COR-L47 (cell line): ENCODE measurements at places on chromosomes 5 and 9.

DNA sequence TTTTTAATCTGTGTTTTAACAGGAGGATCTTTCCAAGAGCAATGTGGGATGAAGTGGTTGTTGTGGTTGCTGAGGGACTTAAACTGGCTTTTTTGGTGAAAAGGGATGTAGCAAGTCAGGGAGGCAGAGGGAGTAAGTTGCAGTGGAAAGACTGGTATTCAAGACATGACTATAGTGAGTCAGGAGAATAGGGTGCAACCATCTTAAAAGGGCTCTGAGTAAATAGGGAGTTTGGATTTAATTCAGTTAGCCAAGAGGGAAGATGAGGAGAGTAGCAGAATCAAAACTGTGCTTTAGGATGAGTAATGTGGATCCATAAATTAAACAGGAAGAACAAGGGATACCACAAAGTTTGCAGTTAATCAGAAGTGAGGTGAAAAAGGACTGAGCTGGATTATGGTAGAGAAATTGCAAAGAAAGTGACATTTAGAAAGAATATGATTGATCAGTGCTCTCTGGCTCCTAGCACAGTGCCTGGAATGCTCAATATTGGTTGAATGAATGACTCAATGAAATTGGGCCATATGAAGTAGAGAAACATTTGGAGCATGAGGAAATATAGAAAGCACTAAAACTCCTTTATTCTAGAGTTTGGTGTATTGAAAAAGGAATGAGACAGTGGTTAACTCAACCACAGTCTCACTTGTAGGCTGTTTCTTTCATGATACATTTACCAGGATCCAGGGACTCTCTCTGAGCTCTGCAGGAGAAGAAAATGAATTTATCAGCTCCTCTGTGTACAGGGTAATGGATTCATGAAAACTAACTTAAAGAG lies 5.1 kb downstream of the POLR3G start:
- DNase-seq: no peak

- no peak for DNase-seq
Measured at GRCh38 chr9:94606646-94607422, 13.2 kb upstream of the FBP2 start.

- peak; percentile 35 for DNase-seq
Measured at GRCh38 chr9:89243296-89244061, 64.9 kb upstream of the SHC3 start.

GRCh38 chr5:1235379-1235778 lies 10.2 kb downstream of the SLC6A18 start:
- DNase-seq: no peak

- DNase-seq: no peak
Measured at GRCh38 chr5:169083394-169084018, 217.4 kb downstream of the SLIT3 start.

- DNase-seq: peak; percentile 26
Measured at GRCh38 chr9:129202613-129203555, 24.8 kb upstream of the IER5L start.

DNA sequence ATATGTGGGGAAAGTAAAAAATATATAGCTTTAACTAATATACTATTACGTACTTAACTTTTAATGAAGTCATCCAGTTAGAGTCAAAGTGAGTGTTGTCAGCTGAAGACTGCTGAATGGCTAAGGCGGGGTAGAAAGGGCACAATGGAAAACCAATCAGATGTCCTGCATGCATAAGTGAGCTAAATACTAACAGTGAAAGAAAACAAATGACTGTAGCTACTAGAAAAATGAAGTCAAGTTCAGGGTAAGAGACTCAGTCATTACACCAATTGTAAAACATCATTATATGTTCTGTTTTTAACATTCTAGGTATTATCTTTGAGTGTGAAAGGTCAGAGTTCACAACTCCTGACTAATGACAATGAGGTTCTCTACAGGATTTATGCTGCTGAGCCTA lies 295.2 kb downstream of the ADGRV1 start:
- no peak for DNase-seq

- no peak for DNase-seq
Measured at GRCh38 chr9:69579032-69579758, 93.0 kb downstream of the APBA1 start.

DNA sequence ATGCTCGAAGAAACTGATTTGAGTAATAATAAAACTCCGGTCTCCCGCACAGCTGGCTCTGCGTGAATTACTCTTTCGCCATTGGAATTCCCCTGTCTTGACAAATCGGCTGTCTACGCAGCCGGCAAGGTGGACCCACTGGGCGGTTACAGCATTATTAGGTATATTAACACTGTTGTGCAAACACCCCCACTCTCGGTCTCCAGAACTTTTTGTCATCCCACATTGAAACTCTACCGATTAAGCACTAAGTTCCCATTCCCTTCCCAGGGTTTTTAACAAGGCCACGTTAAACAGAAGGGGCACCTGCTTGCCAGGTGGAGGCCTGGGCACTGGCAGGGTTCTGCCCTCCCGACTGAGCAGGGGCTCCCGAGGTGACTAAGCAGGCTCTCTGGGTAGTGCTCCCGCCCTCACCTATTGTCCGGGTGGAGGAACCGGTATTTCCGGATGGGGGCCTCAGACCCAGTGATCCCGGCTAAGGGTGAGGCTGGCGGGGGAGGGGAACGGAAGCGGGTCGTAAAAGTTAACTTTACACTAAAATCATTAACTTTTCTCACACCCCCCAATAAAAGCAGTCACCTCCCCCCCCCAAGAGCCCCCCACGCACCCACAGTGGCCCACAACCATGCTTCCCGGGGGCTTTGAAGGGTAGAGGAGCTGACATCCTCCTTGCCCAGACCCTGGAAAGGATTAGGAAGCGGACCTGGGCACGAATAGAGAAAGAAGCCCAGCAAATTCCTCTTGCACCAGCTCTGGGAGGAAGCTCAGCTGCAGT lies 53.5 kb upstream of the TJP2 start:
- DNase-seq: peak; percentile 70

DNA sequence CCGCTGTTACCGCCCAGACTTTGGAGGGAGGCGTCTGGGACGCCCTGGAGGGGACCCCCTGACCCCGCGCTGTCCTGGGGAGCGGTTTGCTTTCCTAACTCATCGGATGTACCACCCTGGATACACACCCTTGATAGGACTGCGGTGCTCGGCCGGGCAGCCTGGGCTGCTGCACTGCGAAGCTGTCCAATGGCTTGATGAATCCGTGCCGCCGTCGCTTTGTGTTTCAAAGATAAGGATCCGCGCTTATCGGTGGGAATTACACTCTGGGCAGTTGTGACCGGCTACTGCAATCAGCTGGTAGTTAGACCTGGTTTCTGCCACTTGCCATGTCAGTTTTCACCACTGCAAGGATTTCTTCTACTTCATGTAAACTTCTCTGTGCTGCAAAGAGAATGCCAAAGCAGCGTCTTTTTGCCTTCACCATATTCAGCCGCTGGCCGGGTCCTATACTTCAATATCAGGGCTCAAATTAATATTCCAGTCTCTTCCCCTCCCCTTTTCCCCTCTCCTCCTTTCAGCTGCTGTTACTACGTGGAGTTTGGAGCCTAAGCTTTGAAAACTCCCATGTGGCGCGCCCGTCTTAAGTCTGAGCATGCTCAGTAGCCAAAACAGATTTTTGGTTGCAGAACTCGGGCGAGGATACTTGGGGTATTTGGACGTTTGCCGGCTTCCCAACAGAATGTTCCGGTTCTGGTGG lies 727 bp downstream of the SMAD5 start:
- DNase-seq: no peak

DNA sequence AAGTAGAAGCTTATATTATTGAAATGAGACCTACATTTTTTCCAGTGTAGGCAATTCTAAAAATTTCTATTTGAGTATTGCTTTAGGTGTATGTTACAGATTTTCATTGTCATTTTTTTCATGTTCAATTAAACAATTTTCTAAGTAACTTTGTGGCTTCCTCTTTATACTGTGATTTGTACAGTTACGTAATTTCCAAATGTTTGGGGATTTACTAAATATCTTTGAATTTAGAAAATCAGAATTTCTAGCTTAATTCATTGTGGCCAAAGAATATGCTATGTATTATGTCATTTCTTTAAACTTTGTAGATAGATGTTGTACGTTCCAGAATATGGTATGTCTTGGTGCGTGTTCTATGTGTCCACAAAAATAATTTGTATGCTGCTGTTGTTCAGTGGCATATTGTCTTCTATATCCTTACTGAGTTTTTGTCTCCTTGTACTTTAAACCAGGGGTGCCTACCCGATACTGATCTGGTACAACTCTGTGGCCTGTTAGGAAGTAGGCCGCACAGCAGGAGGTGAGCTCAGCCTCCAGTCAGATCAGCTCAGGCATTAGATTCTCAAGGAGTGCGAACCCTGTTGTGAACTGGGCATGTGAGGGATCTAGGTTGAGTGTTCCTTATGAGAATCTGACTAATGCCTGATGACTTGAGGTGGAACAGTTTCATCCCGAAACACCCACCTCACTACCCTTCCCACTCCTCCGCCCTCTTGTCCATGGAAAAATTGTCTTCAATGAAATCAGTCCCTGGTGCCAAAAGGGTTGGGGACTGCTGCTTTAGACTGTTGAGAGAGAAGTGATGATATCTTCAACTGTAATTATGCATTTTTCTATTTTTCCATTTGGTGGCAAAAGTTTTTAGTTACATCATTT lies 63.5 kb downstream of the UBE2R2 start:
- no peak for DNase-seq
